T-cell (primary cell): ENCODE measurements at places on chromosomes 11 and 22.

DNA sequence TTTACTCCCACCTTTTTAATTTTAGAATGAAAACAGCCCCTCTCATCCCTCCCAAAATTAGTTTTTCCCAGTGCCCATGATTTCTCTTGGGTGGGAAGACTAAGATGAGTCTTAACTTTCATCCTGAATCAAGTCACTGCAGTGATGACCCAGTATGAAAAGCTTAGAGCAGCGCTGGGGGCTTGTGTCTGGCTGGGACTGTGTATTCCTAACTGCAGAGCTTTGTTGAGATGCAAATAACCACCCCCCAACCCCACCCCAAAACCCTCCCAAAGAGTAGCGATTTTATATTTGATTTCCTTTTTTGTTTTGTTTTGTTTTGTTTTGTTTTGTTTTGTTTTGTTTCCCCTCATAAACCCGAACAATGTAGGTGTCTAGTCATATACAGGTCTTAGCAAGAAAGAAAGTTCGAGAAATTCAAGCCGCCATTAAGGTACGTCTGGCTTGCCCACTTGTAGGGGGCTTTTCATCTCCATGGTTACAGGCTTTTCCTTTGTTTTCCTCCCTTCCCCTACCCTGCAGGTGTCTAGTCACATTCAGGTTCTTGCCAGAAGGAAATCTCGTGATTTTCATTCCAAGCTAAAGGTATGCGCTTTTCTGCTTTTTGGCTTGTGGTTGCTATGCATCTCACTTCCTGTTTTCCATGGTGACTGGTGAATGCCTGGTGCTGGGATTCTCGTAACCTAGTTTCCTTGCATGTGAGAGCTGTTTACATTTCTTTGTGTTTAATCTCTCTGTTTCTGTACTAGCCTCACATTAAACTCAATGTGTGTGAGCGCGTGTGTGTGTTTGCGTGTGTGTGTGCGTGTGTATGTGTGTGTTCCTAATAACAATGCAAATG, 144.6 kb upstream of the RASSF10 start:
- no peak for DNase-seq

GRCh38 chr11:61728066-61728939, 24.1 kb upstream of the MYRF start:
- no peak for DNase-seq

- DNase-seq: no peak
These were observed 141.3 kb downstream of the NAV2 start for GRCh38 chr11:19853920-19854319.

DNA sequence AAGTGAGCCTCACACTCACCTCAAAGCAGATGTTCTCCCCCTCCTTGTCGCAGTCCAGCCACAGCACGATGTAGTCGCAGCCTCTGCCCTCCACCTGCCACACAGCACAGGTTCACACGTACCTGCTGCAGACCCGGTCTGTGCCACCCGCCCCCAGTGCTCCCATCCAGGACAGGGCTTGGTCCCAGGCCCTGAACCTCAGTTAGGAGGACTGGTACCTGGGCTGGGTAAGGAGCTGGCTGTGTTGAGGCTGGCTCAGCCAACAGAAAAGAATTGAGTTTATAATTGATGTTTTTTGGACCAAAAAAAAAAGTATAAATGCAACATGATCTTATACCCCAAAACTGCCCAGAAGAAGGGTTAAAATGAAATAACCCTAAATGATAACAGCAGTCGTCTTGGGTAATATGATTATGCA, 10.7 kb downstream of the TOP3B start:
- no peak for DNase-seq

GRCh38 chr11:131288521-131289091, 81.8 kb upstream of the NTM start:
- DNase-seq: no peak

GRCh38 chr11:123640677-123641494, 13.5 kb downstream of the SCN3B start:
- peak; percentile 51 for DNase-seq

DNA sequence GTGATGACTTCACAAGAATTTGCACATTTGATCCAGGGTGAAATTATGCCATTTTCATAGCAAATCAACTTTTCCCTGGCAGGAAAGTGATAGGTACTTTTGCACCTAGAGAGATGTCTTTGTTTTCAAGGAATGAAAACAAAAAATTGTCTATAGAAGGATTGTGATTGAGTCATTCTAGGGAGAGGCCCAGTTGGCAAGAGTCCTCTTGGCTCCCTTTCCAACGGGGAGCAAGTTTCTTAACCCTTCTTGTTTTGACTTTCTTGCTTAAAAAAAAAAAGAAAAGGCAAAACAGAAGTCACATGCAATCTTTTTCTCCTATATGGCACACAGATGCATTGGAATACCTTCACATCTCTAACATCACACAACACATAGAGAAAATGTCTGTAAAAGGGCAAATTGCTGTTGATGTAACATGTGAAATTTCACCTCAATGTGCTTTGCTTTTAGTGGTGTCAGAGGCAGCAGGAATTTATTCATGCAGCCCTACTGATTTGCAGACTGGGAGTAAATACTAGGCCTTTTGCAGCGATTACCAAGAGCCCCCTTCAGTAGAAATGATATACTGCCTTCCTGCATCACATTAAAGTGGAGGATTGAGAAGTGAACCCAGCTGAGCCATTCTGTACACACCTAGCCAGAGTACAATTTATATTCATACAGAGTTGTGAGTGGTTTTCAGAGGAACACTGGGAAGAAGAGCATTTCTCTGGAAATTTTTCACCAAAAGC, 290.7 kb upstream of the MPPED2 start:
- DNase-seq: no peak

- DNase-seq: no peak
These were observed 239.8 kb upstream of the ARHGAP20 start for GRCh38 chr11:110951950-110952503.

DNA sequence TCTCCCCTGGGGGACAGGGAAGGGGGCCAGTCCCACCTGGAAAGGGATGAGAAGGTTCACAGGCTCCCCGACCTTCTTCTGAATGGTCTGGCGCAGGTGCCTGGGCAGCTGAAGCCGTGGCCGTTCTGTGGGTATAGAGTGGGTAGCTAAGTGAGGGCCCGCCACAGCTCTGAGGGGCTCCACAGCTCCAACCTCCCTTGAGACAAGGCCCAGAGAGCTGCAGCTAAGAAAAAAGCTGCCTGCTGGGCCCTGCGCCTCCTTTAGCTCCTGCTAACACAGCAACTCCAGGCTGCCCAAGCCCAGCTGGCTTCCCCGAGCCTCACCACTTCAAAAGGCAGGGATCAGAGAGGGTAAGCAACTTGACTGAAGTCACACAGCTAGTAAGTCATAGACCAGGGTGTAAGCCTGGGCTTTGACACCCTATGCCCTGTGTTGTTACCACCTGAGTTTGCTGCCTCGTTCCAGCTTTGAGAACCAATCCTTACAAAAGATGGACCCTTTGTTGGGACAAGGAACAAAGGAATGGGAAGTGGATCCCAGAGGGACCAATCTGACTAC, 18.5 kb downstream of the MYBPC3 start:
- DNase-seq: no peak

DNA sequence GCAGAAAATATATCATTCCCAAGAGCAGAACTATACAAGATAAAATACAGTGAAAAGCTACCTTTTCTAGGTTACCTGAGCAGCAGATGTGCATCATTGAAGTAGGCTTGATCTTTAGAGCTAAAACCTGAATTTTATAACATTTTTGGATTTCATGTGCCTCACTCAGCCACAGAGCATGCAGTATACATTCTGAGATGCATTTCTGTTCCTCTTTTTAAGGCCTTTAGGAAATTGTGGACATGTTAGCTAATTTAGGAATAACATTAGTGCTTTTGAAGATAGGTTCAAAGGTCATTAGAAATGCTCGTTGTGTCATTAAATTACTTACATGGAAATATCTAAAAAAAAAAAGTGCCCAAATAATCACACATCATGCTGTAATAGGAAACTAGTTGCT, 230.6 kb upstream of the PDGFD start:
- DNase-seq: no peak

- DNase-seq: peak; percentile 32
These were observed 42.0 kb upstream of the CXCR5 start for GRCh38 chr11:118841469-118842242.

DNA sequence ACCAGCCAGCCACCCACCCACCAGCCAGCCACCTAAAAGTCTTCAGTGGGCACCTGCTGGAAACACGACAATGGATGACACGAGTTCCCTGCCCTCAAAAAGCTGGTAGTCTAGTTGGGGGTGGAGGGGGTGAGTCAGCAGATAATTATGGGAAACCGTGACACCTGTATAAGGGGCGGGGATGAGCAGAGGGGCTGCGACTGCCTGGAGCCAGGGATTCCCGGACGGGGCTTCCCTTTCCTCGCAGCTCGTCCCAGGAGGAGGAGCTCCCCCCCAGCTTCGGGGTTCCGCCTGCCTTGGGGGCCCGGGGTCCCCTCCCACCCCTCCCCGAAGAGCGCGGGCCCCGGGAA, 2.3 kb upstream of the RTN4RL2 start:
- DNase-seq: no peak

GRCh38 chr11:114386131-114386530, 14.2 kb downstream of the C11orf71 start:
- no peak for DNase-seq

- no peak for DNase-seq
These were observed 725.8 kb upstream of the KIRREL3 start for GRCh38 chr11:127726367-127726766.

DNA sequence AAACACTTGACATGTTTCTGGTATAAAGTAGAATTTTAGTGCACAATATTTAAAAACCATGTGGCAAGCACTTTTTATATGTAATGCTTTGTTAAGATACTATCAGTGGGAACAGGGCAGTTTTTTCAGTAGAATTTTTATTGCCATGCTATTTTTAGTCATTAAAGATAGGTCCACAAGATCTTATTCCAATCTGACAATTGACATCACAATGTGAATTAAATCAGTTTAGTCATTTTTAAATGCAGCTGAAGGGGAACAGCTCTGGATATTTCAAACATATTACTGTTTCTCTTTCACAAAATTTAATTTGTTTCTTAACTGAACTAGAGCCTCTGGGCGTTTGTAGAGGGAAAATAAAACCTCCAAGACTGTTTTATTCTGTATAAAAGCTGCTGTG, 194.1 kb downstream of the MSANTD4 start:
- no peak for DNase-seq

DNA sequence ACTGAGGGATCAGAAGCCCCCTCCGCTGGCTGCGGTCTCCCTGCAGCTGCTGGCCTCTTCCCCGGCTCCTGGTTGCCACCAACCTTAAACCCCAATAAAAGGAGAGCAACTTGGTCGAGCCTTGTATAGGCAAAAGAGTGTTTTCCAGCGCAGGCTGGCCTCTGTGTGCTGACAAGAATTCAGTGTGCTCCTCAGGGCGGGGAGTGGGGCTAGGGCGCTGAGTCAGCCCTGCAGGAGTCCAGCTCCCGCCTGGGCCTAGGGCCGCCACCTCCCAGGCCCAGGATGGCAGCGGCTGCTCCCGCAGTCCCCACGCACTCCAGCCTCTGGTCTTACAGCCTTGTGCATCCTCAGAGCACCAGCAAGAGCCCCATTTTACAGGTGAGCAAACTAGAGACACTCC, at the start of gene SHISAL1:
Gene SHISAL1 (minus strand): TSS at position 186 of the 400 bp plus-strand sequence. CDS start 12,006 bp downstream, outside the sequence.
- no peak for DNase-seq

DNA sequence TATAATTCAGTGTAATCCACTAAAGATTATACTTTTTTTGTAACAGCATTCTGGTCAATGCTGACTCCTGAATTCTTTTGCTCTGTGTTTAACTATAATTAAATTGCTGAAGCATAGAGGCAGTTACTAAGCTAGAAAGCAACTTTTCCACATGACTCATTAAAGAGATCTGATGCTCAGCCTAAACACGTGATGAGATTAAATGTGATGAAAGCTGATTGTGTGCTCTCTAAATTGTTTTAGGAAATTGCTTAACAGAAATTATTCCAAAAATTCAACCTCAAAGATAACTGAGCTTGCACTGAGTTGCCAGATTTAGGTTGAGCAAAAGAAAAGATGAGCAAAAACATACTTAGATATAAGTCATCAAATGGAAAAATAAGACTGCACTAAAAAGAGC, 1033.6 kb downstream of the FAM181B start:
- DNase-seq: no peak

DNA sequence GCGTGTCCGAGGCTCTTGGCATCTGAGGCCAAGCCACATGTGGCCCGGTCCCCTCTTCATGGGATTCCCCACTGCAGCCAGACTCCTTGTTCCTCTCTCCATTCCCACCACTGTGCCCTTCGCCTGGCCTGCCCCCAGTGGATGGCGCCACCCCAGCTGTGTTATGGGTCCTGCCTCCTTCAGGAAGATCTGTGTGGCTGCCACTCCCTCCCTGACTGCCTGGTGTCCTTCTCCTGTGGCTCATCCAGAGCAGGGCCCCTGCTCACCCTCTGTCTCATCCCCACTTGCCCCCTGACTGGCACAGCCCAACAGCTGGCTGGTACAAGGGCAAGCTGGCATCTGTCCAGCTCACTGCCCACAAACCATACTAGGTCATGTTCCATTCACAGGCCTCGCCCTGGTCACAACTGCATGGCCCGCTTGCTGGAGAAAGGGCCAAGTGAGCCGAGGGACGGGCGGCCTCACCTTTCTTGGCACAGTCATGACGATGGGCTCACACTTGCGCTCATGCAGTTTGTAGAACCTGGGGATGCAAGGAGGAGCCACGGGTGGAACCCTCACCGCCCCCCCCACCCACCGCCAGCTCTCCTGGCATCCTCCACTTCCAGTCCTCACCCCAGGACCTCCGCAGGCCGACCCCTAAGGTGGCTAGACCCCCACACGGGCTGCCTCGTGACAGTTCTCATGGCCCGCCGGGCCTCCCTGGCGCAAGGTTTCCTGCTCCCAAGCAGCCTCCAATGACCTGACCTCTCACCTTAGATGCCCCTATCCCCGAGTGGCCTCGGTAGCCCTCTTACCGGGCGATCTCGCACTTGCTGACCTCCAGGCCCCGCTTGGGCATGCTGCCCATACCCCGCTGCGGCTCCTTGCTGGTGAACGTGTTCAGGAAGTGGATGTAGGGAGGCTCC, 2.1 kb upstream of the PTPRCAP start:
- DNase-seq: no peak

DNA sequence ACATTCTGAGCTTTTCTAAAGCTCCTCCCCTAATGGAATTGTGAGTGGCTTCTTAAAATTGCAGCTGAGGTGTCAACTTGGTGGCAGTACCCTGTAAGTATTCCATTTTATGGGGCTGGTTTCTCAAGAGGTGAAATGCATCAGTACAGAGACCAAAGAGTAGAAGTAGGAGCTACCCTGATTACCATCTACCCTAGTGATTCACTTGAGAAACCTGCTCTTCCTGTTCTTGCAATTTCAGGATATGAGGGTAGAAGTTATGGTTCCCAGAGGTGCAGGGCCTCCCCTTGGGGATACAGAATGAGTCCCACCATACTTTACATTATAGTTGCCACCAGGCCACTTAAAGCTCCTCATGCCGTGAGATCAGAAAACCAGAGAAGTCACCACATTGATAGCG, 944.6 kb downstream of the OPCML start:
- DNase-seq: no peak

GRCh38 chr11:2466869-2467694, 22.3 kb downstream of the KCNQ1 start:
- DNase-seq: peak; percentile 59
